Transverse colon (tissue), 4 donors: ENCODE measurements at places on chromosomes 7 and 10. TPM values are rescaled to one million over a fixed set of nuclear protein-coding genes. Genes with fewer than 3 reads are reported as not detected.

Gene POMZP3
- total RNA-seq: 11.4 TPM

Gene NUTM2E
- not detected for total RNA-seq

Gene GPC2
- total RNA-seq: 12.5 TPM

Gene CLCN1
- not detected for total RNA-seq

- DNase-seq: no peak
These were observed 76.2 kb upstream of the KIAA1217 start for GRCh38 chr10:24132741-24133140.

DNA sequence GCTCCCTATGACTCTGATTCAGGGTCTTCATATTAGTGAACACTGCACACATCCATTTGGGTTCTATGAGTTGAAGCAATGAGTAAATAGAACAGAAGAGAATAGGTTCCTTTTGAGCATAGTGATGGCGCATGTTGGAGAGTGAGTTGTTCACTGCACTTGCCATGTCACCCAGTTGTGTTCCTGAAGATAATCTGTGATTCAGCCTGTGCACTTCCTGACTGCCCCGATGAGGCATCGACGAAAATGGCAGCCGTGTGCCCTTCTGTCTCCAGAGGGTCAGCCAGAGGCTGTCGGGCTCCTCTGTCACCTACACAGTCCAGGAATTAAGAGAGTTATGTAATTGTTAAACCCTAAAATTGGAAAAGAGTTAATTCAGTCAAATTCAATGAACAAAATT lies 94.7 kb downstream of the GALNT11 start:
- DNase-seq: no peak

- DNase-seq: peak; percentile 62
These were observed 672 bp downstream of the LFNG start for GRCh38 chr7:2520131-2520760.

DNA sequence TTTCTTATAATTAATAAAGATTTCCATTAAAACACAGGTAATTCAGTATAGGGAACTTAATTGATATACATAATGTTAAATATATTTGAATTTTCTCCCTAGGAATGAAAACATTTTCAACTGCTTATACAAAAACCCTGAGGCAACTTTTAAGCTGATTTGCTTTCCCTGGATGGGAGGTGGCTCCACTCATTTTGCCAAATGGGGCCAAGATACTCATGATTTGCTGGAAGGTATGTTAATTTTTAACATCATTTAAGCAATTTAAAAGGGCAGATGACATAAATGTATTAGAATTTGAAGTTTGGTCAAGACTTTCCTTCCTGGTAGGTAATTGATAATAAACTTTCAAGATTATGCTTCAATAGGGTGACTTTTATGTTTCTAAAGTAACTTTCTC lies 5.8 kb downstream of the OLAH start:
- DNase-seq: no peak

DNA sequence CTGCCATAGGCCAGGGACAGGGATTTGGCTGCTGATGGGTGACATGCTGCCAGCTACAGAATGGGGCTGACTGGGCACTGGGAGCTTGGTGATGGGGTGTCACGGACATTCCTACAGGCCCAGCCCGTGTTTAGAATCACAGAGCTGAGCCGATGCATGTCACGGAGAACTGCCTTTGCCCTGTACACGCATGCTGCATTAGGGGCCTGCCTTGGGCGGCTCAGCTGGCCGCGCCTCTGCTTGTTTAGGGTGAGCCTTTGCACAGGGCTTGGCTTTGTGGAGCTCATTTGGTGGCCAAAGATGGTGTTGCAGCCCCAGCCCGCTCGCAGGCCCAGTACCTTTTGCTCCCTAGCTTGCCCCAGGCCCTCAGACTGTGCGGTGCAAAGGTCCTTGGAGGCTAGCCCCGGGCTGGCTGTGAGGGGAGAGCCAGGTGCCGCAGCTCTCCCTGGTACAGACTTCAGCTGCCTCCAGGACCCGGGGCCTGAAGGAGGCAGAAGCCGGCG lies 108.4 kb upstream of the BTBD16 start:
- peak; percentile 29 for DNase-seq

DNA sequence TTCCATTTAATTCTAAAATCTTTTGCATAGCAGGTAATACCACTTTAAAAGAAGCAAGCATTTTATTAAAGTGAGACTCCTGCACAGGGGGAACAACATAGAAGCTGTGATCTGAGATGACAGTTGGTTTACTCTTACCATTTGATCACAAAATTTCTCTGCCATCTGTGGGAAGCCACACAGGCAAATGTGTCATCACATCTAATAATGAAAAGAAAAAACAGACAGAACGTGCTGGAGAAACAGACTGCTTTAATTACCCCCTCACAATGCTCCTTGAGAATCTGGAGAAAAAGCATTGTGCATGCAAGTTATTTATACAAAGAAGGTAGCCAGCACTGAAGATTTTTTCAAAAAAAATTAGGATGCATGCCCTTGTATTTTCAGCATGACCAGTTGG lies 165.2 kb upstream of the PTER start:
- no peak for DNase-seq

DNA sequence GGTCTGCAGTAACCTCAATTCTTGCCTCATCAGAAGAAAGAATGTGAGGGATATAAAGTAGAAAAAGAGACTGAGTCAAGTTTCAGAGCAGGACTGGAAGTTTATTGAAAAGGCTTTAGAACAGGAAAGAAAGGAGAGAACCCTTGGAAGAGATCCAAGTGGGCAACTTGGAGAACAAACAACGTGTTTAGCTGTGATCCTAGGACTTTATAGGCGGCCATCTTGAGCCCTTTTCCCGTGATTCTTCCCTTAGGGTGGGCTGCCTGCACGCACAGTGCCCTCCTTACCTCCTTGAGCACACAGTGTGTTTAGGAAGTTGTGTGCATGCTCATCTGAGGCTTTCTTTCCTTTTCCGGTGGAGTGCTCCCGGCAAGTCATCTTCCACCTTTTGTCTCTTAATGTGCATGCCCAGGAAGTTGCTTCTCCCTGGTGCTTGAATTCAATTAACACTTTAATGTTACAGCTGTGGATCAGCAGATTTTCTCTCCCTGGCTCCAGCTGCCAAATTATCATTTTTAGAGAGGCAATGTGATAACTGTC lies 59.8 kb downstream of the ENTPD1 start:
- DNase-seq: no peak
